Transverse colon (tissue), 4 donors: ENCODE measurements at places on chromosomes 1 and 21. TPM values are rescaled to one million over a fixed set of nuclear protein-coding genes. Genes with fewer than 3 reads are reported as not detected.

- DNase-seq, result no peak
Measured at GRCh38 chr1:4755864-4756504, 101.6 kb downstream of the AJAP1 start.

DNA sequence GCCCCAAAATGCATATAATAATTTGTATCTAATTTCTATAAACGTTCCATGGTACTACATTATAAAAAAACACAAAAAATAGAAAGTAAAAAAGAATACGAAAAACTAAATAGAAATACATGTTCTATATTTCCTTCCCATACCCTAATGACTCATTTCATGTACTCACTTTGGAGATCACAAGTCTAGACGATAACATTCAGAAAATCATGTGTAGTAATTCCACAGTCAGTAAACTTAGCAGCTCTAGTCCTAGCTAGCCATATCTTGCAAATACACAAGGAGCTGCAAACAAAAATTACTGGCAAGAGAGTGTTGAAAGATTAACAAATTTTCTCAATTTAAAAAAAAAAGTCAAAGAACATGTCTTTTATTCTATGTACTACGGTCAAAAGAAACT, 1.4 kb downstream of the GOLPH3L start:
- DNase-seq, result no peak

- DNase-seq, result no peak
Measured at GRCh38 chr1:38744452-38745350, 114.9 kb downstream of the RRAGC start.

The CRNN gene
- not detected for total RNA-seq

DNA sequence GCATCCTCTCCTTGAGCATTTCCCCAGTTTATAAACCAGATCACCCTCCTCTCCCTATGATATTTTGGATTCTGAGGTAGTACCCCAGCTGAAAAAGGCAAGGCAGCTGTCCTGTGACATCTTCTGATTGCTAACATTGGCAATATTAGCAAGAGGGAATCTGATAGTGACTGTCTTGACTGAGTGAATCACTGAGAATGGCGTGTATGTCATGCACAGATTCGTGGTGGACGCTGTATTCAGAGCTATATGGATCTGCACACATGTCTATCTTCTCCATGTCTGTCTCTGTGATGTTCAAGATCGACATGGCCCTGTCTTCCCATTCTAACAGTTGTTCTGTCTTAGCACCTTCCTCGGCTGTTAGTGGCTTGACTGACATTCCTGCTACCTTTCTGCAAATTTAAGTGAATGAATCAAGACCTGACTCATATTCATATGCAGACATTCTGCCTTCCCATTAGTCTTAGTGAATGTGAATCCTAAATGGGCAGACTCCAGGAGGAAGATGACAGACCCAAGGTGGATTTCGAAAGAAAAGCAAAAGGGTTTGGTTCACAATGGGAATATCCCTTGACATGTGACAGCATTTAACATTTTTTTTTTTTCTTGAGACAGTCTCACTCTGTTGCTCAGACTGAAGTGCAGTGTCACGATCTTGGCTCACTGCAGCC, 97.7 kb downstream of the PGBD5 start:
- no peak for DNase-seq
